Frontal cortex (tissue), 4 donors: ENCODE measurements at places on chromosomes 2 and 18.

GRCh38 chr18:57869221-57869620 is 66.1 kb upstream of the ATP8B1 start:
- DNase-seq, result no peak

- DNase-seq, result no peak
These were observed 24.1 kb downstream of the FAM228B start for GRCh38 chr2:24147364-24147763.

GRCh38 chr2:38171208-38171855 is 95.4 kb upstream of the CYP1B1 start:
- no peak for DNase-seq

DNA sequence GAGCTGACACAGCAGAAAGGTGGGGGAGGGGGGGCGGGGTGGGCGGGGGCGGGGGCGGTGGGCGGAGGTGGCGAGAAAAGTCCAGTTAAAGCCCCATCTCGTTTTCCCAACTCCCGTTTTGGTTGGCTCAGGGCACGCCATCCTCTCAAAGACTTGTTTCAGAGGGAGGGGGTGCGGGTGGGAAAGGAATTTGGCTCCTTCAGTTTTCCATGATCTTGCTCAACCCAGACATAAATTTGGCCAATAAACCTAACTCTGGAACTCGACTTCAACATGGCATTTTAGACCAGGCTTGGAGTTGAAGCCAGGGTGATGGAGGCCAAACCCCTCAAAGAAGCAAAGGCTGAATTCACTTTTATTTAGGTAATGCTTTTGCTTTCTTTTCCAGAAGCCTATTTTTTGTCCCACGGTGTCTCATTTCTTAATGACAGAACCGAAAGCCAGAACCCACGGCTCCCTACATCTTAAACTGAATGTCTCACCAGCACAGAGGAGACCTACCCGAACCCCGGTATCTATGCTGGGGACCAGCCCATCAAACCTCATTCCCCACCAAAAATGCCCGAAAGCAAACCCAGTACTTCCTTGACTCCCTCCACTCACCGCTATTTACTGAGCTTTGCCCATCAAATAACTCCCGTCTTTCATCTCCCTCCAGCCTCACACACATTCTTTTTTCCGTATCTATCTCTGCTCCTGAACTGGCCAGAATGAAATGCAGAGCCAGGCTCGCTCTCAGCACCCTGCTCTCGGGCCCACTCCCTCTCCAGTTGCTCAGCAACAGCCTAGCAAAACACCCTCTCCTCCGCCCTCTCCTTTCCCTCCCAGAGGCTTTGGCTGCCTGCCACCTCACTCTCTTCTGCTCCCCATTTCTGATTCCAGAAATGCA is 4.3 kb downstream of the IGFBP5 start:
- DNase-seq, result peak; percentile 77

GRCh38 chr2:20211420-20211819 is 13.5 kb downstream of the SDC1 start:
- DNase-seq, result no peak

DNA sequence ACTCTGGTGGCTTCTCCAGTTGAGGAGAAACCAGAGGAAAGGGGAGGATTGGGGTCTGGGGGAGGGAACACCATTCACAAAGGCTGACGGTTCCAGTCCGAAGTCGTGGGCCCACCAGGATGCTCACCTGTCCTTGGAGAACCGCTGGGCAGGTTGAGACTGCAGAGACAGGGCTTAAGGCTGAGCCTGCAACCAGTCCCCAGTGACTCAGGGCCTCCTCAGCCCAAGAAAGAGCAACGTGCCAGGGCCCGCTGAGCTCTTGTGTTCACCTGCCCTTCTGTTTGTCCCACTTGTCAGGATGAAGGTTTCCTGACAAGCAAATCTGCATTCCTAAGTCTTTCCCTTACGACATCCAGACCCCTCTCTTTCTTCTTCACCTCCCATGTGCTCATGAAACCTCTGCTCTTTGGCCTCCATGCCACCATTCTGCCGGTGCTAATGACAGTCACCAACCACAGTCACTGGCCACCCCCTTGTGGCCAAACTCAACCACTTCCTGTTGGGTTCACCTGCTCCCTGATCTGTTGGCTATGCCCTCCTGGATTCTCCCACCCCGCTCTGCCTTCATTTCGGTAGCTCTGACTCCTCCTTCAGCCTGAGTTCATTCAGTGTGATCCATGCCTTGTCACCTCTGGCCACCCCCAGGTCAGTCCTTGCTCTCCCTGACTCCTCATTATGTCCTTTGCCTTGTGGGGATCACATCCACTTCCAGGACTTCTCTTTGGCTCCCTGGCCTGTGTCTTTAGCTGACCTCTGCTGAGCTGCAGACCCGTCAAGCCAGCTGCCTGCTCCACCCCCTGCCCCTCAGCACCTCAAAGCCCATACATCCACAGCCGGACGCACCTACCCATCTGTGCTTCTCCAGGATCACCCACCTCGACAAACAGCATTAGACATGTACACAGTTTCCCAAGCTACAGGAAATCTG is 17.6 kb downstream of the EMX1 start:
- no peak for DNase-seq

GRCh38 chr2:45992021-45992740 is 305.0 kb upstream of the EPAS1 start:
- no peak for DNase-seq

DNA sequence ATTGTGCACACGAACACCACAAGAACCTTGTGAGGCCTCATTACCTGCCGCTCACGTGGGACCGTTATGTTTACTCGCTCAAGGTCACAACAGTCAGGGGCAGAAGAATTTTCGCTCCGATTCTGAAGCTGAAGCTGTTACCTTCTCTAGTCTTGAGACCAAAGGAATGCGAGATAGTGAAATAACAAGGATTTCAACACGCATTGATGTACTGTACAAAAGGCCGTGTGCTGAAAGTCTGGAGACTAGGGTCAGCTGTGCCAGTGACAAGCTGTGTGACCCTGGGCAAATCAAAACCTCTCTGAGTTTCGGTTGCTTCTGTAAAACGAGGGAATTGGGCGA is 583 bp downstream of the NEMP2 start:
- DNase-seq, result no peak

DNA sequence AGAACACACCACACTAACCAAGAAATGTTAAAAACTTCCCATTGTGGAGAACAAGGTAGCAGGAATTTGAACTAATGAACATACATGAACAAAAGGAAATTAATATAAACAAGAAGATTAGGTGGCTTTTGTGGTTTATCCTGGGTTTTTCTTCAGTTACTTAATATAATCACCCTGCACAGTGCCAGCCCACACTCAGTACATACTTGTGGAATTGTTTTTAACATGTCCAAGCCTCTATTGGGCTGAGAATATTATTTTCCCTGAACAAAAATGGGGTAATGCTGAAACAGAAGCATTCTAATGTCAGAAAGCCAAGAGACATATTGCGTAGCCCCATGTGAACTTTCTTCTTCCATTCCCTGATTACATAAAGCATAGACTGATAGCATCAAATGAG is 202.8 kb downstream of the DNER start:
- no peak for DNase-seq

DNA sequence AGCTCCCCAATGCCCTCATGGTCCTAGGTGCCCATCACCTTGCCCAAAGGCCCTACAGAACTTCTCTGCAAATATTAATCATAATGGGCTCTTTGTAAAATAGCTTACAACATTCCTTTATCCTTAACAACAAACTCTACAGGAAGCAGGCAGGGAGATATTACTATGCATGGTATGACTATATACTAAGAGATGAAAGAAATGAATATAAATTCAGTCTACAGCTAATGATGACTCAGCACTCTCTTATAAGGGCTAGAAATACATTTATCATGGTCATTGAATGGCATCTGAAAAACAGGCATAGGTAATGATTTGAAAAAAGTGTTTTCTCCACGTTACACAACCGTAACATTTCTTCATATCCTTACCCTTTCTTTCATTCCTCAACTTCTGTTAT is 254.8 kb upstream of the DSEL start:
- no peak for DNase-seq

- no peak for DNase-seq
These were observed 347.0 kb upstream of the ID2 start for GRCh38 chr2:8334866-8335325.

- no peak for DNase-seq
These were observed 139.2 kb downstream of the LAMA3 start for GRCh38 chr18:23828426-23828825.

GRCh38 chr2:102520009-102520408 is 47.0 kb downstream of the SLC9A4 start:
- DNase-seq, result no peak
